ENCODE measurements at places on chromosomes 5 and 9.

DNA sequence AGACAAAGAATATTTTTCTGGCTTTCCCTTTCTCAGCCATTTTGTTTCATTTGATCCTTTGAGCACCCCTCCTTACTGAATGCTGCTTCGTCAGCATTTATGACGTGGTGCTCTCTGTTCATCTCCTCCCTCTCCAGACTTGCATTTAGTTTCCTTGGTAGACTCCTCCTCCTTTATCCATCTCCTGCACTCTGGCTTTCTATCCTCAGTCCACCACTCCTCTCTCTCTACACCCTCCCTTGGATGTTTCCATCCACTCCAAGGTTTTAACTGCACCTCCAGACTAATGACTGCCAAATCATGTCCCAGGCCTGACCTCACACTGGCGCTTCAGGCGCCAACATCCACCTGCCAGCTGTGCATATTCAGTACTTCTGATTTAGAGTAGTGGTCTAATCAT is 245.4 kb downstream of the RAB3C start:
- no peak for DNase-seq

DNA sequence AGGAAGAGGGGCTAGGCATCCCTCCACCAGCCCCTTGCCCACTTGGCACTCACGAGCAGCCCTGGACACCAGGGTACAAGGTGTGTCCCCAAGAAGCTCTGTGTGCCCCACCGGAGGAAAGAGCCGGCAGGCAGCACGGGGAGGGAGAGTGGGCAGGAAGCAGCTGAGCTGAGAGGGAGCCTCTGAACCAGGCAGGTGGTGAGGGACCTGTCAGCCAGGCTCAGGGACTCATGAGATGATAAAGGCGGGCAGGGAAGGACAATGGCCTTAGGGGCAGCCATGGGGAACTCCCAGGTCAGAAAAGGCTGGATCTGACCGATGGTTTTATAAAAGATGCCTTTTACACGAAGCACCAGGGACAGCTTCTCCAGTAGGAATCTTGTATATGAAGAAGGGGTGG is 112.0 kb downstream of the VAV2 start:
- no peak for DNase-seq

DNA sequence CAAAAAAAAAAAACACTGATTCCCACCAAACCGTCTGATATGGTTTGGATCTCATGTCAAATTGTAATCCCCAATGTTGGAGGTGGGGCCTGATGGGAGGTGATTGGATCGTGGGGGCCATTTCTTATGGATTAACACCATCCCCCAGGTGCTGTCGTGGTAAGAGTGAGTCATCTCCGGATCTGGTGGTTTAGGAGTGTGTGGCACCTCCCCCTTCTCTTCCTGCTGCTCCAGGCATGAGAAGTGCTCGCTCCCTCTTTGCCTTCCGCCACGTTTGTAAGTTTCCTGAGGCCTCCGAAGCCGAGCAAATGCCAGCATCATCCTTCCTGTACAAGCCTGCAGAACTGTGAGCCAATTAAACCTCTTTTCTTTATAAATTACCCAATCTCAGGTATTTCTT is 45.2 kb downstream of the HSD17B3 start:
- no peak for DNase-seq

GRCh38 chr5:139655727-139656271 is 7.7 kb downstream of the CXXC5 start:
- DNase-seq = peak; percentile 57

DNA sequence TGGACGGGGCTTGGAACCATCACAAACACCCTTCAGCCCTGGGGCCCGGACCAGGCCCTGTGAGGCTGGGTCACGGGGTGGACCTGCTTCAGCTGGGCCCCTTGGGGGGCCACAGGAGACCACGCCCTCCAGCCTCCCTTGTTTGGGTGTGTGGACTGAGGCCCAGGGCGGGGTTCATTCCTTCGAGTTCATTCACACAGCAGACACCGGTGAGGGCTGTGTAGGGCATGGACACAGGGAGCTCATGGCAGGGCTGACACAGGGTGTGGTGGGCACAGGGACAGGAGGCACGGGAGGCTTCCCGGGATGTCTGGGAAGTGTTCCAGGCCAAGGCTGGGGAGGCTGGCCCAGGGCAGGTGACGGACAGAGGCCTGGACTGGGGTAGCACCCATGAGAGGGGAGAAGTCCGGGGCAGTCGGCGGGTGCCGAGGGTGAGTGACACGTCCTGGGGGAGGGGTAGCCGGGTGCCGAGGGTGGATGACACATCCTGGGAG is 8.9 kb downstream of the DNLZ start:
- DNase-seq = no peak

DNA sequence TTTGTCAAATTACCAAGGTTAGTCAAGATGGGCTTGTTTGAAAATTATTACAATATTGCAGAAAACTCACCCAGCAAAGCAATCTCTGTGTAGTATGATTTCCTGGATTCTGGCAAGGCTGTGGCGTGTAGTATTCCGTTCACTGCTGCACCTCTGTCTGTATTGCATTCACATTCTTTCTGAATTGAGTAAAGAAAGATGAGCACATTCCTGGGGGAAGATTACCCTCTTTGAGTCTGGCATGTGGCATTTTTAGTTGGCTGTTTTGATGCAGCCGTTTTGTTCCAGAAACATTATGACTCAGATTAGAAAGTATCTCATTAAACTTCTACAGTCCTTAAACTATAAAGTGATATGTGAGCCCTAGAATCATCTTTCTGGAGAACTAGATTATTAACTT is 197.7 kb downstream of the TENT4A start:
- no peak for DNase-seq

- DNase-seq = no peak
These were observed 2016.6 kb downstream of the MAT2B start for GRCh38 chr5:165521816-165522610.

- DNase-seq = peak; percentile 54
These were observed 1.0 kb upstream of the SAP30L start for GRCh38 chr5:154444556-154445421.

DNA sequence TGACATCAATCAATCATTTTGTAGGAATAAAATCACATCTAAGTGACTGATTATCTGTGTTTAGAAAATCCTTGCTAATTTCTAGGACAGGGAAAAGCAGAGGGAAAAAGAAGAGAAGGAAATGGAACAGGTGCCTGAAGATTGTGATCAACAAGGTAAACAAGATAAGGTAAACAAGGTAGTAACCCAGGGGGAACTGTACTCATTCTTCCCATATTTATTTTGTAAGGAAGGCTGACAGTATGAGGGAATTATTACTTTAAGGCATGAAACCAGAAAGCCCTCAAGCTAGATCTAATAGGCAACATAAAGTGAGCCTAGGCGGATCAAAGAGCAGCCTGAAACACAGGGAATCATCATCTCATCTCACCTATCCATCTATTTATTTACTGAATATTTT is 231.1 kb downstream of the MLLT3 start:
- no peak for DNase-seq

DNA sequence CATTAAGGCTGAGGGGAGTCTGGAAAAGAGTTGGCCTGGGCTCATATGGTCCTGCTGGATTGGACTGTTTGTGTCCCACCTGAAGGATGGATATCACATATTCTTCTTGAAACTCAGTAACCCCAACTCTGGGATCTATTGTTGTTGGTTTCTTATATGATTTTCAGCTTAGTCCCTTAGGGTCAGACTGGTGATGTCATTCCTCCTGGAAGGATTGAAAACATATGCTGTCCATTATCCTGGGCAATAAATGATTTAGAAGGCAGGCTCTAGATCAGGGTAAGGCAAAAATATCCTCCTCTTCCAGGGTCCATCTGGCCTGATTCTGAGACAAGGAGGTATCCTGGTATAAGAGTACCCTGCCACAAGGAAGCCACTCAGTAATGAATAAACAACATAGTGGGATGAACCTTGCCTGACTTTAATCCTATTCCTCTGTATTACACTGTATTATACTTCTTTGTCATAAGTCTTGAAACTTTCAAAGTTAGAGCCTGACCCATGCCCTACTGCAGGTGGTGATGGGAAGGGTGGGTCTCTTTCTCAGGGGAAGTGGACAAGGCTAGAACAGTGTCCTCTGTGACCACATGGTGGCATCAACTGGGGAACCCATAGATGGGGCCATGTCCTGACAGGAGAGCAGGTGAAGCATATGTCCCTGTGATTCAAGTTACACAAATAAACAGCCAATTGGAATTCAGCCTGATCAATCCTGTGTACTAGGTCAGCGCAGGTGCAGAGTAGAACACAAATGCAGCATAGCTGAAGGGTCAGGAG is 454.4 kb upstream of the TRPC7 start:
- no peak for DNase-seq

DNA sequence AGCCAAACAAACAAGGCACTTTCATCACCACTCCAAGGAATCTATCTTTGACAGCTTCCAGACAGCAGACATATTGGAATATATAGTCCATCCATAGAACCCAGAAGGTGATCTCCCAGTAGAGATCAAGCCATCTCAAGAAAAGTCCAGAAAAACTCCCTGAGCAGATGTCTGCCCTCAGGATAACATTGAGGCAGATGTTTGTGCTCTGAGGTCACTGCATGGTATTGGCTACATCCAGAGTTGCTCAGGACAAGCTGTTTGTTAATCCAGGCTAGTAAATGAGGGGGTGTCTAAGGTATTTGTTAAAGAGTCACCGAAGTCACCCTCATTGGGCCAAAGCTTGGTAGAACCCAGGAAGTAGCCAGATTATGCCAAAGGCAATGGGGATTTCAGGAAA is 556.3 kb upstream of the KLF4 start:
- no peak for DNase-seq

DNA sequence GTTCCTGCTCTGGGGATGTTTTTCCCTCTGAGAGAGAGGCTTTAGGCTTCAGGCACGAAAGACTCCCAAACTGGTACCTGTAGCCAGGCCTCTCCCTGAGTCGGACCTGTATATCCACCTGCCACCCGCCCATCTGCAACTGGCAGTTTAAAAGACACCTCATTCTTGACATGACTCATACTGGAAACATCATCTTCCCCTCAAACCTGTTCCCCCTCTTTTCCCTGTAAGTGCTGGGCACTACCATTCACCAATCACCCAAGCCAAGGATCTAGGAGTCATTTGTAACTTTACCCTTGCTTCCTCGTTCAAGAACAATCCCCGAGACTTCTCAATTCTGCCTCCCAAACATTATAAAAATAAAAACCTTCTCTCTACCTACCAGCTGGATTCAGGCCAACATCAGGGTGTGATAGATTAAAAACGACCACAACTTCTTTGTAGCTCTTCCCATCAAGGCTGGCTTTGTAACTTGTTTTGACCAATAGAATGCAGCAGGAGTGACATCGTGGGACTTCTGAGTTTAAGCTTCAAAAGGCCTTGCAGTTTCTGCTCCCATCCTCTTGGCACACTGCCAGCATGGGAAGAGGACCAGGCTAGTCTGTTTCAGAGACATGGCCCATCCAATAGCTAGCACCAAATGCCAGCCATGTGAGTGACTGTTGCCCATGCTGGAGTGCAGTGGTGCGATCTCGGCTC is 1.8 kb upstream of the WDR31 start:
- no peak for DNase-seq

DNA sequence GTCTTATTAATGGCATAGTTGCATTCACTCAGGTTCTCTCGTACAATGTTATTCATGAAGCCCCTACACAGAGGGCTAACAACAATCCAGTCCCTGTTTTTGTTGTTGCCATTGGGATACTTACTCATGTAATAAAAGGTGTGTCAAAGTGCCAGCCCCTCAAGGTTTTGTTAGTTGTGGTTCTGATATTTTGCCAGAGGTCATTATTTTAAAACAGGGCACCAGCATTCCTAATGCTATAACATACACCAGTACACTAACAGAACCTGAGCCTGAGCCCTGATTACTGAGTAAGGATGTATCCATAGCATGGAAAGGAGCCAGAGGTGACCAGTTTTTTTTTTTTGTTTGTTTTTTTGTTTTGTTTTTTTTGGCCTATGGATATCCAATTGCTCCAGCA is 50.2 kb downstream of the SMC2 start:
- DNase-seq = no peak

DNA sequence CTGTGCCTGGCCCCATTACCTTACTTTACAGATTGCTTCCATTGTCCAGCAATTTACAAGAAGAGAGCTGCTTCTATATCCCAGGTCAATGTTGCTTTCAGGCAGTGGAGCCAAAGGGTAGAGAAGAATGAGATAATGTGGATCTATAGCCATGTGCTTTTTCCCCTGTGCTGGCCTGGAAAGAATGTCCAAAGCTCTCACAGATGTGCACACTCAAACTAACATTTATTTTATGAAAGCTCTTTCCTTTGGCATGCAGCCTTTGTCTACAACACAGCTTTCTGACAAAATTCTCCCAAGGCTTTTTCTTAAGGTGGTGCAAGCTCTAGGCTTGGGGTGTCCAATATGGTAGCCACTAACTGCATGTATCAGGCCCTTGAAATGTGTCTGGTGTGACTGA is 217.3 kb downstream of the LRRC70 start:
- no peak for DNase-seq

DNA sequence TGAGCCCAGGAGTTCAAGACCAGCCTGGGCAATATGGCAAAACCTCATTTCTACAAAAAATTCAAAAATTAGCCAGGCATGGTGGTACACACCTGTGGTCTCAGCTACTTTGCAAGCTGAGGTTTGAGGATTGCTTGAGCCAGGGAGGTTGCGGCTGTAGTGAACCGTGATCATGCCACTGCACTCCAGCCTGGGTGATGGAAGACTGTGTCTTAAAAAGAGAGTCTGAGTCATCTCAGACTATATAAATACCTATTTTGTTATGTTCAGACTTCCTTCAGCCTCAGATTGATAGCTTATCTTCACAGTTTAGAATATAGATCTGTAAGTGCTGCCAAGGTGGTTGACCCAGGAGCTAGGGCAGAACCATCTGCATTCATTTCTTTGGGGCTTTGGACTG is 1.6 kb upstream of the PAIP2 start:
- no peak for DNase-seq

GRCh38 chr5:156327296-156327695 is 332 bp downstream of the SGCD start:
- no peak for DNase-seq

DNA sequence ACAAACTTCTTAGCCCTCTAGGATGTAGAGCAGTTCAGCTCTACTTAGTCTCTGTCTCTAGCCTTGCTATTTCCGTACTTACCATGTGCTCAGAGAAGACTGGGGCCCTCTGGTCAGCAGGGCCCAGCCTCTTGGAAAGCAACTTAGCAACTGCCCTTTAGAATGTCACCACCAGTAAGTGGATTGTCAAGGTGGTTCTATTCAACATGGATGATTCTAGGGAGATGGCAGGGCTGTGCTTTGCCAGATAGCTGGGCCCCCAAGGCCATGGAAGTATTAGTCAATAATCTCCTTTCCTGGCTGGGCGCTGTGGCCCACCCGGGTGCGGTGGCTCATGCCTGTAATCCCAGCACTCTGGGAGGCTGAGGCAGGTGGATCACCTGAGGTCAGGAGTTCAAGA is 177.6 kb upstream of the MVB12B start:
- DNase-seq = no peak

- no peak for DNase-seq
These were observed 182.7 kb downstream of the PAPPA start for GRCh38 chr9:116336133-116336862.

GRCh38 chr9:2127486-2127885 is 112.3 kb downstream of the SMARCA2 start:
- no peak for DNase-seq

- DNase-seq = no peak
These were observed 1668.0 kb upstream of the C9orf72 start for GRCh38 chr9:29241320-29241719.

GRCh38 chr5:74664551-74664950 is 20.5 kb upstream of the HEXB start:
- no peak for DNase-seq

All from right kidney (tissue), 9 donors.